ENCODE measurements at places on chromosomes 2 and 18.

- DNase-seq, result no peak
These were observed 43.3 kb downstream of the CACNB4 start for GRCh38 chr2:152055366-152056108.

DNA sequence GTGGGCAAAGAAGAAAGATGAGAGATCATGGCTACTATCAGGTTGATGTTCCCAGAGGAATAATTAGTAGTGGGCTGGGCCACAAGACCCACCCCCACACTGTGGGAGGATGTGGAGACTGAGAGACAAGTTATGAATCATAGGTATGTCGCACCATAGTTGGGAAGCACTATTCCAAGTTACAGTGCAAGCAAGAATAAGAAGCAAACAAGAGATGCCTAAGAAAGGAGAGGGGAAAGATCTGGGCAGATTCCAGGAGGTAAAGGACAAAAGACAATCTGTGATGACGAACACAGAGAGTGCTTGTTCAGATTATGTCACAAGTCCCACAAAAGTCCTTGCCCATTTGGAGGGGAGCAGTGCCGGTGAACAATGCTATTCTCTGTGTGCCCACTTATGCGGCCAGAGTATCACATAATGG, 56.6 kb downstream of the FAM228A start:
- DNase-seq, result no peak

- no peak for DNase-seq
These were observed 16.9 kb downstream of the GPR55 start for GRCh38 chr2:230908092-230908594.

DNA sequence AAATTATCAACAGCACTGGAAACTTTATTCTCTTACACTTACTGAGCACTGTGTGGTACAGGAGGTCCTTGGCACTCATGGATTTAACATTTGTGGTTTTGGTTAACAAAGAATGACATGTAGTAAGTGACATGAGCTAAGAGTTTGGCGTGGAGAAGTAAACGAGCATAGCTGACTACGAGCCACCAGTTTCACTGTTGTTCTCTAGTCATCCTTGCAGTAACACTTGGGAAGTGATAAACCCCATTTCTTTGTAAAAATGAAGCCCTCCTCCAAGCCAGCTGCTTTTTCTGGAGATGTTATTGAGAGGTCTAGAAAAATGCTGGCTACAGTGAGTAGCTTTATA, 32.7 kb downstream of the QPCT start:
- peak; percentile 55 for DNase-seq

DNA sequence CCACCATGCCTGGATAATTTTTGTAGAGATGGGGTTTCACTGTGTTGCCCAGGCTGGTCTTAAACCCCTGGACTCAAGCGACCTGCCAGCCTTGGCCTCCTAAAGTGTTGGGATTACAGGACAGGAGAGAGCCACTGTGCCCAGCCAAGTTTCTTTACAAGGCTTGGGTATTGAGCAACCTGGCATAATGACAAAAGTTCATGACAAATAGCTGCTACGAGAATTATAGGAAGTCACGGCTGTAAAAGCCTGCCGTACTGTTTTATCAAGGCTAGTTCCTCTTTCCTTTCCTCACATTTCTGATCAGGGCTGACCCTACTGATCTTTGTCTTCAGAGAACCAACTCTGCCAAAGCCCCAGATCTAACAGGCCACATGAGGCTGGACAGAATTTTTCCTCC, 490.4 kb upstream of the SPRED2 start:
- no peak for DNase-seq

- DNase-seq, result no peak
These were observed 29.9 kb downstream of the GPC1 start for GRCh38 chr2:240465268-240465764.

DNA sequence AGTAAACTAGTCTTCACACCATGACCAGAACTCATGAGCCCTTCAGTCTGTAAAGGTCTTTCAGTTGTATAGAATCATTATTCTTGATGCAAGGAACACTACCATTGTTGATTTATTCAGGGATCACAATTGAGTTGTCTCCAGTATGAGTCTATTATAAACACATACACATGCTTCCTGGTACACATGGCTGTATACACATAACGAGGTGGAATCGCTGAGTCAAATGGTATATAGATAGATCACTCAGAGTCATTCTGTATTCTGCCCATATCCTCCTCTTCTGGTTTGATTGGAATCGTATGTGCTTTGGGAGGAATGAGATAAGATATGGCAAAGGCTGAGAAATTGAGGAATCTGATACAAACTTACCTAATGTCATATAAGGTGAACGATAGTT, 216.0 kb downstream of the UBE2E3 start:
- DNase-seq, result no peak

GRCh38 chr2:120625865-120626560, 109.7 kb upstream of the GLI2 start:
- DNase-seq, result no peak

DNA sequence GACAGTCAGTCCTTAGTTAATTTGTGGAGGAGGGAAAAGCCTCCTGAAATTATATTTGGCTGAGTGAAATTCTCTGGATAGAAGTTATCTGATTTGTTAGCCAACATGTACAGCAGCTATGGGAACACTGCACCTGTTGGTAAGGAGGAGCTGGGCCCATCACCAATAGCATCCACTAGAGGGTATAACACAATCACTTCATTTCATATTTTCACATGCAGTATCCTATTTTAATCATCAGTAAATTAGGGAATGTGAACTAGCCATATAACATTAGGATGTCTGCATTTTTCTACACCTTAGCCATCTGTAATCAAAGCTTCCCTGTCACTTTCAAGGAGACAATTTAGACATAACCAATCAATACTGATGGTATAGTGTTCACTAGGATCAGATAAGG, 818.4 kb upstream of the CDH2 start:
- DNase-seq, result no peak

DNA sequence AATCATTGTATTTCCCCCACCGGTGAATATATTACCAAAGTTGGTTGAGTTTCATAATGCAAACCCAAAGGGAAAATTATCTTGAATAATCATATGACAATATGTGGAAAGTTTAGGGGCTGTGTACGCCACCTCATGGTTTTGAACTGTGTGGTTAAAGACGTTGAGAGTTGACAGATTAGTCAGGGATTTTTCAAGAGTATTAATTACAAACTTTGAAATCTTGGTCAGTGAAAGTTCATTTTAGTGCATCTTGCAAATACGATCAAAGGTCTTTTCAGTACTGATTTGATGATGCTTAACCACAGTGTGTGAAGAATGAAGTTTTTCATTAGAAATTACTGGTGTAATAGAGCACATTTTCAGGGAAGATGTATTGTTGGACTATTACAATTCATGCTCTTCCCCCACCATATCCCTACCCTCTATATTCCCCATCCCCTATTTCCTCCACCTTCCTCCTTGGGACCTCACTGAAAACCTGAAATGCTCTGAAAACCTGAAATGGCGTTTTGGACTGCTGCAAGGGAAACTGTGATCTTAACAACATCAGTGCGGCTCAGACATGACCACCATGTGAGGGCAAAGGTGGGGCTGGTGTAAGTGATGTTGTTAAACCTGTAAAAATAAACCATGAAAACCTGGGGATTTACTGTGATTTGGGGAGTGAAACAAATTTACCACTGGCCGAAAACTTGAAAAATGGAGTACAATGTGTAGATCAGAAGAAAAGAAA, 4.5 kb upstream of the BCL2L11 start:
- peak; percentile 56 for DNase-seq

- DNase-seq, result no peak
These were observed 479.9 kb upstream of the FANCL start for GRCh38 chr2:58720770-58721697.

DNA sequence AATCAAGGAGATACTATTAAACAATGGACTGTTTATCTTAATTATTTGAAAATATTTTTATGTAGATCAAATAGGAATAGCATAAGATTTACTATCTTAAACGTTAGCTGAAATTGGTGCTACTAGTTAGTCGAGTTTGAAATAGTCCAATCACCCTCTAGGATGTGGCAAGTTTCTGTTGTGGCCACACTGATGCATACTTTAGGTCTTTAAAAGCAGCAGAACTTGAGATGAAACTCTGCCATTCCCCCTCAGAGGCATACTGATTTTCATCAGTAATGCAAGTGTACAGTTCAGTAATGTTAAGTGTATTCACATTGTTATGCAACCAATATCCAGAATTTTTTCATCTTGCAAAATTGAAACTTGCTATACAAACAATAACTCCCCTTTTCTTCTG, 151.8 kb downstream of the SLC4A10 start:
- no peak for DNase-seq

- DNase-seq, result no peak
These were observed 713.4 kb downstream of the LRRTM4 start for GRCh38 chr2:76808732-76809131.

DNA sequence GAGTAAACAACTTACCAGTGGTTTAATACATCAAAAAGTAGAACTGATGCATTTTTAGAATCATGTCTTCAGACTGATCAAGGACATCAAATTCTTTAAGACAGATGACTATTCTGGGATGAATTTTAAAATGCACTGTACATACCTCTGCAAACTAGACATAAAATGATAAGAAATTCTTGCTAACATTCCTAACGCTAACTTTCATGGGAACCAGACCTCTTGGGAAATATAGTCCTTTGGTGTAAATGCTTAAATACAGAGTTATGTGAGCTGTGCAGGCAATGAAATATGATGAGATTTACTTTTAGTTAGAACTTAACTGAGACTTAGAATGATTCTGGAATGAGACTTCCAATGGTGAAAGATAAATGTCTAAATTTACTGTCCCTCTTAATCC, 562.0 kb downstream of the NR4A2 start:
- DNase-seq, result no peak

- DNase-seq, result no peak
These were observed 99.0 kb upstream of the ID2 start for GRCh38 chr2:8582651-8583399.

GRCh38 chr2:67782443-67782842, 280.4 kb downstream of the C1D start:
- no peak for DNase-seq

DNA sequence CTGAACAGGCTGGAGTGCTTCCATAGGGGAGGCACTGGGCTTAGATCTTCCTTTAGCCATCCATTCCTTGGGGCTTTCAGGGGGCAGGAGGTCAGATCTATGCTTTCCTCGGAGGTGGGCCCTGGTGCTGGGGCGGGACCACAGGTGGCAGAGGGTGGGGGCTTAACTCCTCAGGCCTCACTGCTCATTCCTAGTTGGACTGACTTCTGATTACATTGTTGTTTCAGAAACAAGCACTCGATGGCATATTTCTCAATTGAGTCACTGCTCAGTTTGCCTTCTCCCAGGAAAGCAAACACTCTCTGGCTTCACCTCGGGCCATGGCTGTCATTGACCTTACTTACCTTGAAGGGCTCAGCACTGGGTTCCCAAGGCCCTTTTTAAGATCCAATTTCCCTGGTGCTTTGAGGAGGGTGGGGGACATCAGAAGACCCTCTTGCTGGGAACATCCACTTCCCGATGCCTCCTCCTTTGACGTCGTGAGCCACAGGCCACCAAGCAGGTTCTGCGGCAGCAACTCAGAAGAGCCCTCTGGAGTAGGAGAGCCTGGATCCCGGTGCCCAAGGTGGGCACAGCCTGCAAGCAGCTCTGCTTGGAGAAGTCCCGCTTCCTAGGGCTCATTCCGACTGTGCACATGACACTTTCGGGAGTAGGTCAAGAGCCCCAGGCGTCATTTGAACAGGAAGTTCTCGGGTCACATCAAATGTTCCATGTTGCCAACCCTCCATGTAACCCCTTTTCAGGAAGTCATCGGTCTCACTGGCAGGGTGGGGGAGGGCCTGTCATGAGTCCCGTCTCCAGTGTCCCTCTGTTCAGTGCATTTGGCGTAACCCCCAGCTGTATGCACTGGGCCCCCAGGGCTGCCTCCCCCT, 40.6 kb downstream of the SDC1 start:
- DNase-seq, result no peak

DNA sequence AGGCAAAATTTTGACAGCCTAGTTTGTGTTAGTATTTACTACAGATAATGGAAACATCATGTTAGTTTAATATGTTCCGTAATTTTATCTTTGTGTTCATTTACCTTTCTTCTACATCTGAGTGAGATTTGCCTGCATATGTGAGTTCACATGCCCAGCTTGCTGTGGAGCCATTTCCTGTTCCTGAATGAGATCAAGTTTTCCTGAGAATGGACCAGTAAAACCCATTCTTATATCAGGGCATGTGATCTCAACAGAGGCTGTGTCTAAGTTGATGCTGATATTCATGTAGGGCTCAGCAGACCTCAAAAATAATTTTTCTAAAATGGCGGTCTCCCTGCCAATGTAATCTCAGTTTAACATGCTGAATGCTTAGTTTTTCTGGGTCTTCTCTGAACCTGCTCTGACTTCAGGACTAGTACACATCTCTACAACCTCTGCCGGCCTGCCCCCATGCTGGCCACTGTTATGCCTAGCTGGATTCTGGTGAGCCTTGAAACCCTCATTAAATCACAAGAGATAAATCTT, 1.0 kb downstream of the IL1A start:
- DNase-seq, result no peak

DNA sequence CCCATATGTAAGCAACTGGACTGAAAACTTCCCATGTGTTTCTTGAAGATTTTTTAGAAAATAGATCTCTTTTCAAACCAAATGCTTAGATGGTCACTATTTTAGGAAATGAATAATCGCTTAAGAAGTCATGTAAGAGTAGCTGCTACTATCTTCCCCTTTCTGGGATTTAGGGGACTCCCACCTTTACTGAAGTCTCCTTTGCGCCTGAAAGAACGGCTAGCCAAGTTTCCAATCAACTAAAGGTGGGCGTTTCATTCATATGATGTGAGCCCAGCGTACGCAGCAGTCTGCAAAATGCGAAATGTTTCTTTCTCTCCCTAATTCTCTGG, 1.1 kb downstream of the DIPK1C start:
- DNase-seq, result no peak

DNA sequence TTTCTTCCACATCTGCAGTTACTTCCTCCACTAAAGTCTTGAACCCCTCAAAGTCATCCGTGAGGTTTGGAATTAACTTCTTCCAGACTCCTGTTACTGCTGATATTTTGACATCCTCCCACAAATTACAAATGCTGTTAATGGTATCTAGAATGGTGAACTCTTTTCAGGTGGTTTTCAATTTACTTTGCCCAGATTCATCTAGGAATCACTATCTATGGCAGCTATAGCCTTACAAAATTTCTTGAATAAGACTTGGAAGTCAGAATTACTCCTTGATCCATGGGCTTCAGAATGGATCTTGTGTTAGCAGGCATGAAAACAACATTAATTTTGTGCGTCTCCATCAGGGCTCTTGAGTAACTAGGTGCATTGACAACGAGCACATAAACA, 19.9 kb downstream of the EPAS1 start:
- DNase-seq, result no peak

- DNase-seq, result no peak
These were observed 79.9 kb downstream of the CTAGE1 start for GRCh38 chr18:22337833-22338232.

Data from activated T-cell treated with anti-CD3 and anti-CD28 coated beads, Interleukin-2, amount 50 U/mL, for 72 hours (primary cell).